ENCODE measurements at places on chromosomes 7 and 10. TPM values are rescaled to one million over a fixed set of nuclear protein-coding genes. Genes with fewer than 3 reads are reported as not detected.

EIF4H gene
- total RNA-seq: 238 TPM

OR2F2 gene
- total RNA-seq: not detected

LIPN gene
- 1.9 TPM for total RNA-seq

AKR1C1 gene
- total RNA-seq: 38.2 TPM

C10orf120 gene
- total RNA-seq: not detected

TMEM130 gene
- 3.1 TPM for total RNA-seq

VPS26A gene
- total RNA-seq: 32.5 TPM

SRRM3 gene
- total RNA-seq: 0.59 TPM

BAIAP2L1 gene
- 35.6 TPM for total RNA-seq

PLXDC2 gene
- 129 TPM for total RNA-seq

FZD8 gene
- 26.3 TPM for total RNA-seq

NEUROG3 gene
- not detected for total RNA-seq

THSD7A gene
- 6.1 TPM for total RNA-seq

CCDC136 gene
- 3.5 TPM for total RNA-seq

MIOS gene
- 23.6 TPM for total RNA-seq

ANKRD1 gene
- total RNA-seq: 30.4 TPM

CXCL12 gene
- total RNA-seq: 34.1 TPM

IGF2BP3 gene
- total RNA-seq: 1.5 TPM

INMT gene
- total RNA-seq: 347 TPM

ADAM12 gene
- 0.46 TPM for total RNA-seq

NUTM2E gene
- 0.57 TPM for total RNA-seq

STN1 gene
- 71.2 TPM for total RNA-seq

OR13A1 gene
- not detected for total RNA-seq

PON1 gene
- 1.7 TPM for total RNA-seq

WAC gene
- total RNA-seq: 97.2 TPM

SPRN gene
- not detected for total RNA-seq

VAX1 gene
- total RNA-seq: not detected

ATP6V0A4 gene
- 1.9 TPM for total RNA-seq

AP3M1 gene
- total RNA-seq: 36.1 TPM

ARHGEF35 gene
- 8.4 TPM for total RNA-seq

TRIM56 gene
- 36.8 TPM for total RNA-seq

Measured in upper lobe of left lung (tissue), 6 donors.